WTC11 (cell line): ENCODE measurements at places on chromosomes 6 and 20. TPM values are rescaled to one million over a fixed set of nuclear protein-coding genes. Genes with fewer than 3 reads are reported as not detected.

The POM121L2 gene
- 0.13 to 0.16 TPM in 2 of 3 replicates, not detected in the other for total RNA-seq

The GRM1 gene
- total RNA-seq = 0.37 to 0.46 TPM (median 0.41 TPM) in 3 replicates

The ADNP gene
- total RNA-seq = 106 to 116 TPM (median 109 TPM) in 3 replicates

The TGM3 gene
- total RNA-seq = 0.07 to 0.11 TPM in 2 of 3 replicates, not detected in the other

The ENPP5 gene
- total RNA-seq = 9.1 to 10.8 TPM (median 9.3 TPM) in 3 replicates

The ABHD16B gene
- total RNA-seq = 0.11 TPM in 1 of 3 replicates, not detected in the others

The MAS1 gene
- 0.53 to 0.68 TPM (median 0.62 TPM) in 3 replicates for total RNA-seq

The DEFB116 gene
- not detected in 3 replicates for total RNA-seq

The LRRC73 gene
- total RNA-seq = 0.73 to 1.4 TPM (median 0.76 TPM) in 3 replicates
